ENCODE measurements at places on chromosomes 1 and 21.

GRCh38 chr1:71657891-71658679 is 577.2 kb upstream of the ZRANB2 start:
- DNase-seq = no peak

DNA sequence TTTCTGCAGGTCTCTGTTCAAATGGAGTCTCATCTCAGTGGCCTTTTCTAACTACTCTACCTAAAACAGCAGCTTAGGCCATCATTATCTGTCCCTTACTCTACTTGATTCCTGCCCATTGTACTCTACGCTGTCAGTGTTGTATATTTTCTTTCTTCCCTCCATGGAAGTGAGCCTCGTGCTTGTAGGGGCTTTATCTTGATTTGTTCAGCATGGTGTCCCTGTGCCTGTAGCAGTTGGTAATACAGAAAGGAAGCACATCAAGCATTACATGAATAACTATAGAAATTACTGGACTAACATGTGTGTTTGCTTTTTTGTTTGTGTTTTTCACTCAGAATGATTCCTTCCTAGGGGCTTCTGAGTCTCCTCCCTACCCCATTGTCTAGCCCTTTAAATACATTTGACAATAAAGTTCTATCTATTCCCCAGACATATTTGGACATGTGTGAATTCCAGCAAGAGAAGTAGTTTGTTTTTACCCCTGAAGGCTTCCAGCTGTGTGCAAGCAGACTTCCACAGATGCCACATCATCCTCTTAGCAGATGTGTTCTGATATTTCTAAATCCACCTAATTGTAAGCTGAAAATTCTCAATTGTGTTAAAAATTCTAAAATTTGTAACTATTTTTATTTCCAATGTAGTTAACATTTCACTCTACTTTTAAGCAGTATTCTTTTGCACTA is 40.3 kb downstream of the PRMT2 start:
- DNase-seq = no peak

DNA sequence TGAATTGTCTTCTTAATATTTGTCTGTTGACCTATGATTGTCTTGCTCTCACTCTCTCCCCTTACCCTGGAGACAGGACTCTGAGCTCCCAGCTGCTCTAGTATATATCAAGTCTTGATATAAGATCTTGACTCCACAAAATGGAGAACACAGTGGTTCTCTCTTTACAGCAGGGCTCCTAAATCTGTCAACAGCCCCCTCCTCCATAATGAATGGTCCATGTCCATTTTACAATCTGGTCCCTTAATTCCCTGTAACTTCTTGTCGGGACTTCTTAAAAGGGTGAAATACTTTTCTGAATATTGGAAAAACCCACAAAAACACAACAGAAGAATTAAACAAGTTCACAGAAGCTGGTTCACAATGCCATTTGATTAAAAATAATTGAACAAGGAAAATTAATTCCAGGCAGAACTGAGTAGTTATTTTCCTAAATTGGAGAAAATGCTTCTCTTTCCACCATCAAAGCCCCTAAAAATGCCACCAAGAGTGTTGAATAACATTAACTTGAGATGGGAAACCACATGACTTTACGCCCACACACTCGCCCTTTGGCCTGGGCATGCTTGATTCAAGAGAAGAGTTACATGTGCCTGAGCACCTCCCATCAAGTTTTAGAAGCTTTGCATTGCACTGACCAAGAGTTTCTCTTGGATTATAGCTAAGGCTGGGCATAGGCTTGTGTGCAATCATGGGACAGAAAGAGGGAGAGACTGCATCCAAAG is 109.8 kb downstream of the TOMM20 start:
- no peak for DNase-seq

DNA sequence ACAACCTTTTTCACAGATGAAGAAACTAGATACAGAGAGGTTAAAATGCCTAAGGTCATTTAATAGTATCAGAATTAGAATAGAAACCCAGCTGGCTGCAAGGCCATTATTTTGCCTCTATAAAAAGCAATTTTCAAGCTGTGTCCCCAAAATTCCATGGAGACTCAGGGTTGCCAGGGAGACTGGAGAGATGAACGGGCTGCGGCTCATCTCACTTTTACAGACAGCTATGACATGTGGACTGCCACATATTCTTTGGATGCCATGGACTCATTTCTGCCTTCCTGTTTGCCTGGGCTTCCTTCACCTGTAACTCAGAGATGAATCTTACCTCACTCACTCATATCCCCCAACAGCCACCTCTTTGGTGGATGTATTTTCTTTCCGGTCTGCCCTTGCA is 17.0 kb downstream of the TOR1AIP2 start:
- DNase-seq = no peak

DNA sequence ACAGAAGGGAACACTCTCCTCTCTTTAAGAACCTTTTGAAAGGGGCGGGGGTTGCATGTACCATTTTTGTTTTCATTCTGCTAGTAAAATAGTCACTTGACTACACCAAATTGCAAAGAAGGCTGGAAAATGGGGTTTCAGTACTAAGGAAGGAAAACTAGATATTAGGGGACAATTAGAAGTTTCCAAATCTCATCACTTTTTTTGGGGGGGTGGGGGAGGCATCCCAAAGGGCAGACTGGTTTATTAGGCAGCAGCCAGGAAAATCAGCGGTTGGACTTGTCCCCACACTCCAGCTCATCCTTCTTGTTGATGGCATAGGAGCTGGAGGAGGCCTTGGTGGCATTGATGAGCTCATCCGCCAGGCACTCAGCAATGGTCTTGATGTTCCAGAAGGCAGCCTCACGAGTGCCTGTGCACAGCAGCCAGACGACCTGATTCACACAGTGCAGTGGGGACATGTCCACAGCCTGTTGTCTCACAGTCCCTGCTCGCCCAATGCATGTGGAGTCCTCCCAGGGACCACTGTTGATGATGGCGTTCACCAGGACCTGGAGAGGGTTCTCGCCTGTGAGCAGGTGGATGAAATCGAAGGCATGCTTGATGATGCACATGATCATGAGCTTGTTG is 1.7 kb upstream of the TMEM50B start:
- DNase-seq = no peak

DNA sequence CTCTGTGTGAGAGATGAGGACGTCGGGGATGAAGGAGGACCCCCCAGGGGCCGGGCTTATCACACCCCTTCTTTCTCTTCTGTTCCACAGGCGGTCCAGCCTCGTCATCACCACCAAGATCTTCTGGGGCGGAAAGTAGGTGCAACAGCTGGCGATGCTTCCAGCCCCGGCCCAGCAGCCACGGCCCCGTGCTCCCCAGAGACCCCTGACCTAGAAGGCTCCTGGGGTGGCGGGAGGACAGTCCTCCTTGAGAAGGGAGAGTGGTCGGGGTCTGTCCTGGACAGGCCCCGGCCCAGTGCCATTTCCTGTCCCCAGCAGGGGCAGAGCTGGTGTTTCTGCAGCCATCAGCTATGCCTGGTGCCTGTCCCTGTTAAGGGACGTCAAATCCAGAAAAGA is 41.7 kb downstream of the KCNAB2 start:
- no peak for DNase-seq

DNA sequence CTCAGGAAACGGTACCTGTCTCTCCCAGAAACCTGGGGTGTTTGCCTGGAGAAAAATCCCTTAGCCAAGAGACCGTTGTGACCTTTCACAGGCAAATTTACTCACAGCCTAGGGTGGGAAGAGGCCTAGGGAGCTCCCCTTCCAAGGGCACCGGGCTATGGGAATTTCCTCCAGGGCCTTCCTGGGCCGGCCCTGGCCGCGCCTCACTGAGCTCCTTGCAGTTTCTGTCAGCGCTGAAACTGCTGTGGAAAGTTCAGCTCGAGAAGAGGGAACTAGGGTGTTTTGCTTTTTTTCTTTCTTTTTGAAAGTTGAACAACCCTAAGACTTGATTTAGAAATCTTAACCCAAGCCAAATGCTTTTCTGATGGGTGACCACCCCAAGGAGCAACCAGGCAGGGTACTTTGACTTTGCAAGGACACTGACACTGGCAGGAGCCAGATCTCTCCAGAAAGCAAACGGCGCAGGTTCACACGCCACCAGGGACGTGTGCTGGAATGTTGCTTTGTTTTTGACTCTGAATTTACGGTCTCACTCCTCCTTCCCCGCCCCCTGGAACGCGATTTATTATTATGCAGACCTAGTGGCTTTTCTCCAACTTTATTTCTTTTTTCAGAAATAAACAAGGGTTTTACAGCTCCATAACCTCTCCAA is 229.6 kb upstream of the JUN start:
- no peak for DNase-seq

DNA sequence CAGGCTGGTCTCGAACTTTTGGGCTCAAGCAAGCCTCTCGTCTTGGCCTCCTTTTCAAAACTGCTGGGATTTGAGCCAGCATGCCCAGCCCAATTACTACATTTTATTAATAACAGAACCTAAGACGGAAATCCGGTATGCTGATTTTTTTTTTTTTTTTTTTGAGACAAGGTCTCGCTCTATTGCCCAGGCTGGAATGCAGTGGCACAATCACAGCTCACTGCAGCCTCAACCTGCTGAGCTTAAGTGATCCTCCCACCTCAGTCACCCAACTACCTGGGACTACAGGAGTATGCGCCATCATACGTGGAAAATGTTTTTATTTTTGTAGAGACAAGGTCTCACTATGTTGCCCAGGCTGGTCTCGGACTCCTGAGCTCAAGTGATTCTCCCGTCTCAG is 20.2 kb downstream of the ACBD3 start:
- no peak for DNase-seq

- no peak for DNase-seq
Measured at GRCh38 chr1:74480068-74480467, 32.3 kb downstream of the LRRC53 start.

GRCh38 chr1:229941160-229941559 is 125.9 kb upstream of the GALNT2 start:
- no peak for DNase-seq

DNA sequence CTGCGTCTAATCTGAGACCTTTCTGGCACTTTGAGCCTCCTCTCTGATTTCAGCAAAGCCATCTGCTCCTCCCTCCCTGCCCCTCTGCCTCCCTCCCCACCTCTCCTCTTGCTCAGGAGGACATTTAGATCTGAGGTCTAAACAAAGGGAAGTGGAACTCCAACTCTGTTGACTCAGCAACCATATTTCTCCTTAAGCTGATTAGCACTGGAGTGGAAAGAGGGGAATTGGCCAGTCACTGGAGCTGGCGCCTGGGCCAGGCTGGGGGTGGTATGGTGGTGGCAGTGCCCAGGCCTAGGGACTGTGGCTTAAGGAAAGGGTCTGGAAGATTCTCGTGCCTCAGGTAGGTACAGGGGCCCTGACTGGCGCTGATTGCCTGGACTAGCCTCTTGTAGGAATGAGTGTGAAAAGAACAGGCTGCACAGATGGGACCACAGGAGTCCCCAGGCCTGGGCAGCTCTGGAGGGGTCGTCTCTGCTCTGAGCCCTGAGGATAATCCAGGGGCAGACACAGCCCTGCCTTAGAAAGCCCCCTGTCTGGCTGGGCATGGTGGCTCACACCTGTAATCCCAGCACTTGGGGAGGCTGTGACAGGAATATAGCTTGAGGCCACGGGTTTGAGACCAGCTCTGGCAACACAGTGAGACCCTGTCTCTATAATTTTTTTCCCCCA is 11.9 kb downstream of the SH2D2A start:
- no peak for DNase-seq

DNA sequence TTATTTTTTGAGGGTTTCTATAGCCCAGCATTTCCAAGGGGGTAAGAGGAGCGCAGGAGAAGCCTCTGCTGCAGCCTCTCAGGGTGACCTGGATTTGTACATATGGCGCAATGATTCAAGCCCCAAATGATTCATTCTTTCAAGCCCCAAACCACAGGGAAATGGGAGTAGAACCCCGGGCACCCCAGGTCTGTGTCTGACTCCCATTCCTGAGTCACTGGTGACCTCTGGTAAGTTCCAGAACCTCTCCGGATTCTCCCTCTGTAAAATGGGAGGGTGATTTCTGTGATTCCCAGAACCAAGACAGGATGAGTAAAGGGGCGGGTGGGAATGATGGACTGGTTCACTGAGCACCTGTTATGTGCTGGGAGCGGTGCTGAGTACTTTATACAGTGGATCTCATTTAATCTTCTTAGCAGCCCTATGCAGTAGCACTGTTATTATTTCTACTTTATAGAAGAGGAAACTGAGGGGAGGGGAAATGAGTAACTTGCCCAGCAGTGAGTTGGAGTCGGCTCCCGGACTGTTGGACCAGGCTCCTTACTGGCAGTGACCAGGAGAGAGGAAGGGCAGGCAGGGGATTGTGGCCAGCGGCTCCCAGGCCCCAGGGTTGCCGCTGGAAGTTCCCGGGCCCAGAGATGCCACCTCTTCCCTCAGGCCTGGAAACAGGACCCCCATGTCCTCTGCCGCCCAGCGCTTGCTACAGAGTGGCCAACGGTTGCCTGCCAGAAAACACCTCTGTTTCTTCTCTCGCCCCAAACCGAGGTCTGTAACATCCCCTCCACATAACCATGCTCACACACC is 20.3 kb upstream of the SLC26A9 start:
- no peak for DNase-seq

DNA sequence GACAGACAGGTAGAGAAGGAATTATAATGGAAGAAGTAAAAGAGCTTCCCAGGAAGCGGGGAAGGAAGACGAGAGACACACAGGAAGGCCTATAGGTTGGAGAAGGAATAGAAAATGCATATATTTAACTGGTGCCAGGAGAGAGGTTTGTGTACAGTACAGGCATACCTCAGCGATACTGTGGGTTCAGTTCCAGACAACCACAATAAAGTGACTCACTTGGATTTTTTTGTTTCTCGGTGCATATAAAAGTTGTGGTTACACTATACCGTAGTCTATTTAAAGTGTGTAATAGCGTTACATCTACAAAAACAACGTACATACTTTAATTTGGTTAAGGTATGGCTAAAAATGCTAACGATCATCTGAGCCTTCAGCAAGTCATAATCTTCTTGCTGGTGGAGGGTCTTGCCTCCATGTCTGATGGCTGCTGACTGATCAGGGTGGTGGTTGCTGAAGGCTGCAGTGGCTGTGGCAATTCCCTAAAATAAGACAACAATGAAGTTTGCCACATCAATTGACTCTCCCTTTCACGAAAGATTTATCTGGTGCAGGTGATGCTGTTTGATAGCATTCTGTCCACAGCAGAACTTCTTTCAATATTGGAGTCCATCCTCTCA is 16.0 kb downstream of the YARS1 start:
- DNase-seq = peak; percentile 65

DNA sequence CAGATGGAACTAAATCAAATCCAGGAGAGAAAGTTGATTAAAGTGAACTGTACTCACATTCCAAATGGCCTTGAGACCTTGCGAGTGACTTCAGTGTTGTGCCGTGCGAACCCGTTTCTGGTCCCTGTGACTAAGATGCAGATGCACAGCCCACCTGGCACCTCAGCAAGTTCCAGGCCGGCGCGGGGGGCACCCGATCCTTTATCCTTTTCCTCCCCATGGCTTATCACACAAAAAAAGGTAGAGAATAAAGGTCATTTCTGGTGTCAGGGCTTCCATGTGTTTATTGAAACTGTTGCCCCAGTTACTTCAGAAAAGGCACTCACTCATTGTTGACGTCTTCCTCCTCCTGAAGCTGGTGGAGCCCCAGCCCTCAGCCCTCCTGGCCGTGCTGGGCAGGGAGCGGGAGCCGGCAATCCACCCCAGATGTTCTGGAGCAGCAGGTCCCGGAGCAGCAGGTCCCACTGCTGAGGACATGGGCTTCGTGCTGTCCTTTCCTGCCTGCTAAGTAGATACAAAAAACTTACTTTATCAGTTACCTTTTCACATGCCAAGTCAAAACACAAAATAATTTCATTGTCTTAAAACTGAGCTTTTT is 53.0 kb downstream of the PCNT start:
- DNase-seq = no peak
